ENCODE measurements at places on chromosomes 12 and 14.

DNA sequence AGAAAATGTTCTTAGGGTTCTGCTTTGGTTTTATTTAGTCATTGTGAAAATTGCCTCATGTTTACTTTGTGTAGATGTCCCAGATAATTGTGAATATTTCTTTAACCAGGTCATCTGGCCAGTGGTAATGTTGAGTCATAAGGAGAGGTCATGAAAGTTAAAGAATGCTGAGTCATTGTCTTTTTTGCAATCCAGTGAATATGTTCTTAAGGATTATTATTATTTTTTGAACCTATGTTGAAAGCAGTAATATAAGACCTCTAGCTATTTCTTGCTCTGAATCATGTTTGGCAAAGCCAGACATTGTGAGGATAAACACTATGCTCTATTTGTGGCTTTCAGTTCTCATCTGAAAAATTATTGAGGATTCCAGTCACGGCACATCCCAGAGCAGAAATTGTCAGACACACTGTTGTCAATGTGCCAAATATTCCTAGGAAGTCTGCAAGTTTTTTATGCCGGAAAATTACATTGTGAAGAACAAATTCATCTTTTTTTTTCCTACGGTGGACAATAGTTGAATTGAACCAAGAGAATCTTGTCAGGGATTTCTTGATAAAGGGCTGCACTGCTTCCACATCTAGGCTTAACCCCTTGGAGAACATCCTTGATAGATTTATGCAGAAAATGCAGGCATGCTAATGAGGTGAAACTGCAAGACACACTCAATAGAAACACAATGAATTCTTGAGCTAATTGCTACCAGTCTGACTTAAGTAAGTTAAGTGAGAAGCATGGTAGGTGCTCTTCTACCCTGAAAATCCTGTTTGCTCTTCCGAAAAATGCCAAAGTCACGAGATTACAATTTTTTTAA, 369.6 kb downstream of the ATP23 start:
- no peak for DNase-seq

DNA sequence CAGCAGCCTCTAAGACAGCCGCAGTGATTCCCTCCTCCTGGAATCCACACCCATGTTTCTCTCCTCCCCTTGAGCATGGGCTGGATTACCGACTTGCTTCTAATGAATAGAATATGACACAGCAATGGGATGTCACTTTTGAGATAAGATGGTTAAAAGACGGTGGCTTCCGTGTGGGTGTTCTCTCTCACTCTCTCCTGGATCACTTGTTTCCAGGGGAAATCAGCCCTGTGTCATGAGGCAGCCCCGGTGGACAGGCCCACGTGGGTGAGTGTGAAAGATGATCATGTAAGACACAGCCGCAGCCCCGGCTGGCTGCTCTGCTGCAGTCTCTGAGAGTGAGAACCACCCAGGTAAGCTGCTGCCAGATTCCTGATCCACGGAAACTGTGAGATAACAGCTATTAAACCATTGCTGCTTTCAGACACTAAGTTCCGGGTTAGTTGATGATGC, 10.7 kb downstream of the MOAP1 start:
- DNase-seq, result no peak

DNA sequence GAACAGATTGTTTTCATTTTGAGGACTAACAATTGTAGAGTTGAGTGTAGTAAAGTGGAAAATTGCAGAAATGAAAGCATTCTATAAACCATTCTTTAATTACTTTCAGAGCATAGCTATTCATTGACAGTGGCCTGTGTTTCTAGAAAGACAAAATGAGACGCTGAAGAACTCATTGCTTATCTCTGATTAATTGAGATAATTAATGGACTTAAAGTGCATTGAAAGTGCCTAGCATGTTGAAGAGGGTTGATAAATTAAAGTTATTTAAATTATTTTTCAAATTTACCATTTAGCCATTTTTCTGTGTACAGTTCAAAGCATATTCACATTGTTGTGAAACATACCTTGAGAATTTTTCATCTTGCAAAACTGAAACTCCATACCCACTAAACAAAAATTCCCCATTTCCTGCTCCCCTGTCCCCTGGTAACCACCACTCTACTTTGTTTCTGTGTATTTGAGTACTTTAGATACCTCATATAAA, 57.4 kb downstream of the DAAM1 start:
- no peak for DNase-seq

GRCh38 chr12:115588131-115588530, 689.4 kb downstream of the MED13L start:
- no peak for DNase-seq

- DNase-seq, result no peak
These were observed 37.6 kb downstream of the SPATA7 start for GRCh38 chr14:88422919-88423650.

- no peak for DNase-seq
These were observed 82.2 kb downstream of the CCDC88C start for GRCh38 chr14:91335191-91336092.

GRCh38 chr12:111091051-111091450, 170.7 kb upstream of the MYL2 start:
- DNase-seq, result no peak

DNA sequence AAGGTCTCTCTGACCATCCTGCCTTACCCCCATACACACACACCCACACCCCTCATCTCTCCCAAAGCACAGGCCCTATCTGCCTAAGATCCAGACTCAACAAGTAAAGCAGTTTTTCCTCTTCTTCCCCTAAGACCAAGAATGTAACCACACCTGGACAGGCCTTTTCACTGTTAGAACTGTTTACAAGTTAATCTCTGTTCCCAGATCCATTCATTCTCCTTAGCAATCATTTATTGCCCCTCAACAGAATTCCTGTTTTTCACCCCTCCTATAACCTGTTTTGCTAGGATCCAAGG, 1.9 kb upstream of the CIROP start:
- no peak for DNase-seq

- DNase-seq, result no peak
These were observed 236.1 kb upstream of the PLEKHG7 start for GRCh38 chr12:92466391-92467305.

DNA sequence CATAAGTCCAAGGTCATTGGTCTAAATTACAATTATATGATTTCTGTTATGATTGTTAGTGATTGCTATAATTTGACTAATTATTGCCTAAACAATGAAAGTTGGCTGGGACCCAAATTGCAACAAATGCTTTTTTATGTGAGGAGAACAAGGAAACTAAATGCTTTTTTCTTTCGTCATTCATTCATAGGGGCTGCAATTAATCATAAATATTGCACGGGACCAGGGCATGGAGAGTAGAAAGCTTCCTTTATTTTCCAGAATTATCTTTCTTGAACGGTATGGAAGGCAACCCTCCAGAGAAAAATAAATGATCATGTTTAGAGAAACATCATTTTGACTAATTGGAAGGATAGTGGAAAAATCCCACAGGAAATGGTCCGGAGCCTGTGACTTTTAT, 32.6 kb upstream of the ARHGAP5 start:
- DNase-seq, result no peak

DNA sequence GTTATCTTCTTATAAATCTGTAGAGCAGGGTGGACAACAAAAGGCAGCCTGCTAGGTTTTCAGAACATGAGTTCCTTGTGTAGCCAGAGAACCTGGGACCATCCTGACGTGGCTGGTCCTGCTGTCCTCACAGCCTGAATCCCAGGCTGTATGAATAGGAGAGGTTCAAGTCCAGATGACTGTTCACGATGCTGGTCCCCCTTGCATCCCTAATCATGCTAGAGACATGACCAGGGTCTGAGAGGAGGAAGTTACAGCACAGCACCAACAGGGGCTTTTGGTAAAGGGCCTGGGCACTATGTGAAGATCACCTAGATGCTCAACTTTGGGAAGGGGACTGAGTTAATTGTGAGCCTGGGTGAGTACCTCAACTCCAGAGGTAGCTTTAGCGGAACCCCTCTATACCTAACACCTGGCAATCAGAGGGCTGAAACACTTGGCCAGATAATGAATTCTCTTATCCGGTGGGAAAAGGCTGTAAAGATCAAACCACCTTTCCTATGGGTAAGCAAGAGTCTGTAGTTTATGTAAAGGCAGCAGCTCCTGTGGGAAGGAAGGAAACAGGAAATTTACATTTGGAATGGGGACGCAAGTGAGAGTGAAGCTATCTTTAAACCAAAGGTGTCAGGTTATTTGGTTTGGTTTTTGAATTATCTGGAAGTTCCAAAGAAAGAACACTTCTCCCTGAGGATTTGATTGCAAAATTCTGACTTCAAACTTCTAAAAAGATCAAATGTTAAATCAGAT, 112.8 kb downstream of the DAD1 start:
- DNase-seq, result no peak

DNA sequence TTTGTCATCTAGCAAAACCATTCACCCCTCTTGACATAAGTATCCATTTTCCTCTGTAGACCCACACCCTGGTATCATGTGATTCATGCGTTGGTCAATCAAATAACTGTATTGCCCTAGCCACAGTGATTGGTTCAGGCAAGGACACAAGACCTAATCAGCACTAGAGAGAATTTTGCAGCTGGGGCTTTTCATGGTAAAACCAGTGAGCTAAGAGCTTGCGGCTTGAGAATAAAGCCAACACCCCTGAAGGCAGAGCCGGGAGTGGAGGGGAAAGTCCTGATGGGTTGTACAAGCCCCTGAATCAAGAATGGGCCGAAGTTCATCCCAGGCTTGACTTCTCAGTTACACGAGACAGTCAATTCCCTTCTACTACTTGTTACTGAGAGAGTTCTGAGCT, 33.2 kb upstream of the LTBP2 start:
- no peak for DNase-seq

Data from stimulated activated CD4-positive, alpha-beta T cell treated with anti-CD3 and anti-CD28 coated beads, Interleukin-12 subunit alpha, Interleukin-12 subunit beta, amount 100 ng/mL, for 24 hours (primary cell).